ENCODE measurements at places on chromosomes 1 and 21. TPM values are rescaled to one million over a fixed set of nuclear protein-coding genes. Genes with fewer than 3 reads are reported as not detected.

TXNIP gene
- total RNA-seq = 1,017 TPM

DNA sequence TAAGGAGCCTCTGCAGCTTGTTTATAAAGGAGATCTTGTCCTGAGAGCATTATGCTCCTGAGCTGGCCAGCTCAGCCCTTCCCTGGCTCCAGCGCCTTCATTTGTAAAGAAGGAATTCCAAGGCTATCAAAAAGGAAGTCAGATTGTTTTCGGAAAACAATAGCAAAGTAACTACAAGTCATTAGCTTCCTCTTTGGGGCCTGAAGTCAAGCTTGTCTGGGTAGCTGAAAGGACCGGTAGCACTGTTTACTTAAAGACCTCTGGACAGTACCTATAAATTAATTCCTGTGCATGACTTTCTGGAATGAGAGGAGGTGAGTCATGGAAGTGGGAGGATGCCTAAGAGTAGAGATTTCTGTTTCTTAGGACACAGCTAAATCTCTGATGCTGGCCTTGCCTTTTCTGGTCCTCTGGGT lies 20.7 kb upstream of the GJA5 start:
- no peak for DNase-seq

GRCh38 chr1:203149188-203149840 lies 21.8 kb downstream of the ADORA1 start:
- DNase-seq = no peak

GRCh38 chr21:41932576-41933312 lies 21.1 kb downstream of the C2CD2 start:
- DNase-seq = peak; percentile 82

KRTAP10-10 gene
- not detected for total RNA-seq

NBPF26 gene
- 0.54 TPM for total RNA-seq

GRCh38 chr21:44933199-44933917 lies 6.5 kb upstream of the SLX9 start:
- DNase-seq = no peak

GRCh38 chr1:156754219-156754618 lies 2.7 kb upstream of the HDGF start:
- DNase-seq = no peak

DNA sequence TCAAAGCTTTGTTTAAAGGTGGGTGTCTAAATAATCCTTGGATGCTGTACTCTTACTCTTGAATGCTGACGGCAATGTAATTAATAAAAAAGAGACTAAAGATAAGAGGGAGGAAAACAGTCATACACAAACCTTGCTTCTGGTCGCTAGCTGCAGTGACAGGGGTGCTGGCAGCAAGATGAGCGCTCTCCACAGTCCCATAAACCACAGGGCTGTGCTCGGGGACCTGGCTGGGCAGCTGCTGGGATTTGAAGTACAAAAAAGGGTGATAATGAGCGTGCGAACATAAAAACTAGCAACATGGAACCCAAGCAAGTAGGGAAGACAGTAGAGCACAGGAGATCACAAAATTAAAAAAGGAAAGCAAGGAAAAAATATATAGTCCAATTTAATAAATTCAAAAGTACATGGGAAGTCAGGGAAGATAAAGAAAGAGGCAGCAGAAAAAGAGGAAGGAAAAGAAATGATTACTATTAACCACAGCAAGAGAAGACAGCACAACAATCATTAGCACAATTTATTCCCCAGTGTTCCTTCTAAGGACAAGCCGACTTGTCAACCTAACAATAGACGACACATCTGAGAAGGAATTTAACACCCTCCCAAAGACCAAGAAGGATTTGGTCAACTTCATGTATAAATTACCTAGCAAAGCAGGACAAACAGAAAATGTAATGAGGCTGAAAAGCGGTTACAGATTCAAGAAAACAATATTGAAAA lies 162.9 kb upstream of the HP1BP3 start:
- no peak for DNase-seq

- no peak for DNase-seq
These were observed 50.2 kb upstream of the TACSTD2 start for GRCh38 chr1:58627221-58627620.

AK2 gene
- total RNA-seq = 129 TPM

PLA2G2D gene
- total RNA-seq = not detected

YARS1 gene
- 29.8 TPM for total RNA-seq

DNA sequence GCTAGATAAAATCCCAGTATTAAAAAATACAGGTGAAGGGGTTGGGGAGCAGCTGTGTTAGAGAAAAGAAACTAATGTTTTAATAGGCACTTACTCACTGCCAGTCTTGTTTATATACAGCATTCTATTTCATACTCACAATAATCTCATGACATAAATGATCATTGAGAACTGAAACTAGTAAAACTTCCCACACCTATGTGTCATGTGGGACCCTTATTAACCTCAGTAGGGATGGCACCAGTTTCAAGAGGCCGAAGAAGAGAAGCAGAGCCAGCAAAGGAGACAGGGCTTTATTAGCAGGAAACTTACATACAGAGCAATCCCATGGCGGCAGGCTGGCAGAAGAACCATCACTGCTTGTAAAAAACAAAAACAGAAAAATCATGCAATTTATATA lies 48.8 kb upstream of the KCNH1 start:
- no peak for DNase-seq

OR2G6 gene
- not detected for total RNA-seq

DNA sequence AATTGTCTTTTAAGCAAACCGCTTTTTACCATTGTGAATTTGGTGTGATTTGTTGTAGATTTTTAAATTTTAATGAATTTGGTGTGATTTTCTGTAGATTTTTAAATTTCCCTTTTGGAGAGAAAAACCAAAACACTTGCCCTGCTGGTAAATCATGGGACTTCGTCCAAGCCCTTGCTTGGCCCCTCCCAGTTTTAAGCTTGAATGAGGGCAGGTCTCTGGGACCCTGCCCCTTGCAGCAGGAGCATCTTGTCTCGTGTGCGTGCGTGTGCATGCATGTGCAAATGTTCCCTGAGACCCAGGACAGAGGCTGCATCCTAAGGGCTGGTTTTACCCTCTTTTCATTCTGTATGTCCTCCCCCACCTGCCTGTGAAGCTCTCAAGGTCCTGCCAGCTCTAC lies 248.6 kb downstream of the GREM2 start:
- no peak for DNase-seq

DNA sequence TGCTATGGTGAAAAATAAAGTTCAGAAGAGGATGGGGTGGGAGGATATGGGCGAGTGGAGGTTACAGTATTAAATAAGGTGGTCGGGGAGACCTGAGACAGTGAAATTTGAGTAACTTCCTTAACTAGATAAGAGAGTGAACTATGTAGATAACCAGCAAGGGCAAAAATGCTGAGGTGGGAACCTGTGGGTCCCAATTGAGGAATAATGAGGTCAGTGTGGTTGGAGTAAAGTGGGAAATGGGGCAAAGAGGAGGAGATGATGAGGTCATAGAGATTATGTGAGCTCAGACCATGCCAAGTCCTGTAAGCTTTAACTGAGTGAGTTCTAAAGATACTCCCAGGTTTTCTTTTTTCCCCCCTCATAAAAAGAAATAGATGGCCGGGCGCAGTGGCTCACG lies 614.6 kb upstream of the PLXNA2 start:
- DNase-seq = no peak

DNA sequence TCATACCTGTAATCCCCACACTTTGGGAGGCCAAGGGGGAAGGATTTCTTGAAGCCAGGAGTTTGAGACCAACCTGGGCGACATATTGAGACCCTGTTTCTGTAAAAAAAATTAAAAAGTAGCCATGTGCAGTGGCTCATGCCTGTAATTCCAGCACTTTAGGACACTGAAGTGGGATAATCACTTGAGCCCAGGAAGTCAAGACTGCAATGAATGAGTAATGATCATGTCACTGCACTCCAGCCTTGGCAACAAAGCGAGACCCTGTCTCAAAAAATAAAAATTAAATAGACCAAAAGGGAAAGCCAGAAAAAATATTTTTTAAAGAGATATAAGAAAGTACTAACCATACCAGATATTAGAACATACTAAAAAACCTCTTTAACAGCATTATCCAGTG lies 44.7 kb upstream of the LYPLAL1 start:
- DNase-seq = no peak

PDZK1IP1 gene
- not detected for total RNA-seq

RGS4 gene
- 0.92 TPM for total RNA-seq

SOAT1 gene
- 10.4 TPM for total RNA-seq

FCER1A gene
- 1.0 TPM for total RNA-seq

DNA sequence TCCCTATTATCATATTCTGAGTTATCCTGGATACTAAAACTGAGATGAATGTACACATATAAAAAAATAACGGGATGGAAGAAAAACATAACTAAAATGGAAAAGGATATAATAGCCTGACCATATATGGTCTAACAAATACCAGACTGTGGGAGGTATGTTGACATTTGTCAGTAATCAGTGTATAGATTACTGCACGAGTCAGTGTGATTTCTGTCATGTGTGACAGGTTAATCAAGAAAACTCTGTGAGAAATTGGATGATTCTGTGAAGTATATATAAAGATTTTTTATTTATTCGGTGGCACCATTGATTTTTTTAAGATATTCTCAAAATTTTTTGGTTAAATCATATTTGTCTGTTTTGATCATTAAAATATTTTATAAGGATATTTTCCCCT lies 547.3 kb upstream of the B3GALT2 start:
- no peak for DNase-seq

DNA sequence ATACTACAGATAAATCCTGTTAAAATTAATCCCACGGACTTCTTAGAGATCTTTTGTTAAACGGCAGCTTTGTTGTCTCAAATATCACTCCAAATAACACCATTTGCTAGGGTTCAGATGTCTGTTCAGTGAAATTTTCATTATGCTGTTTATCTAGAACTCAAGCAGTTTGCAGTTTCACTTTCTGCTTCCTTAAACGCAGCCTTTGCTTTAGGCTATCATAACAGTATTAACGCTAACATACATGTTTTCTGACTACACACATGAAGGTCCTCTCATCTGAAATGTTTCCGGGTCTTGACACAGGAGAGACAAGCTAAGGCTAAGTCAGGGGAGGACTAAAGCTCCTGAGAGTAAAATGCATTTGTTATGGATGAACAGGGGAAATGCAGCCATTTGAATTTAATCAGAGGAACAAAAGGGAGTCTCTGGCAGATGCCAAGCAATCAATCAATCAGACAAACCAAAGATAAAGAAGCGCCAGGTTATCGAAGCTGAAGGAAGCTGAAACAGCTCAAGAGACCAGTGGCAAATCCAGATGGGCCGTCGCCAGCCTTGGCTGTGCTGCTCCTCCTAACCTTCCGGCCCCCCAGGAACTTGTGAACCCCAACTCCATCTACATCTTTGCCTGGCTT lies 16.9 kb downstream of the CCSAP start:
- DNase-seq = no peak

DNA sequence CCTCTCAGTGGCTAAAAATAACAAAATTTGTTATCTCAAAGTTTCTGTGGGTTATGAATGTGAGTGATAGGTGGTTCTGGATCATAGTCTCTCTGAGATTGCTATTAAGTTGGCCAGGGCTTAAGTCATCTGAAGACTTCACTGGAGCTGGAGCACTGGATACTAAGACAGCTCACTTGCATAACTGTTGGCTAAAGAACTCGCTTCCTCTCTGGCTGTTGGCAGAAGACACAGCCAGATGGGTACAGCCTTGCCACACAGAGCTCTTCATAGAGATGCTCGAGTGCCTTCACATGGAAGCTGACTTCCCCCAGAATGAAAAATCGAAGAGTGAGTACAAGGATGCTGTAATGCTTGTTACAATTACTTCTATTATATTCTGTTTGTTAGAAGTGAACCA lies 333.8 kb downstream of the ZP4 start:
- no peak for DNase-seq

DNA sequence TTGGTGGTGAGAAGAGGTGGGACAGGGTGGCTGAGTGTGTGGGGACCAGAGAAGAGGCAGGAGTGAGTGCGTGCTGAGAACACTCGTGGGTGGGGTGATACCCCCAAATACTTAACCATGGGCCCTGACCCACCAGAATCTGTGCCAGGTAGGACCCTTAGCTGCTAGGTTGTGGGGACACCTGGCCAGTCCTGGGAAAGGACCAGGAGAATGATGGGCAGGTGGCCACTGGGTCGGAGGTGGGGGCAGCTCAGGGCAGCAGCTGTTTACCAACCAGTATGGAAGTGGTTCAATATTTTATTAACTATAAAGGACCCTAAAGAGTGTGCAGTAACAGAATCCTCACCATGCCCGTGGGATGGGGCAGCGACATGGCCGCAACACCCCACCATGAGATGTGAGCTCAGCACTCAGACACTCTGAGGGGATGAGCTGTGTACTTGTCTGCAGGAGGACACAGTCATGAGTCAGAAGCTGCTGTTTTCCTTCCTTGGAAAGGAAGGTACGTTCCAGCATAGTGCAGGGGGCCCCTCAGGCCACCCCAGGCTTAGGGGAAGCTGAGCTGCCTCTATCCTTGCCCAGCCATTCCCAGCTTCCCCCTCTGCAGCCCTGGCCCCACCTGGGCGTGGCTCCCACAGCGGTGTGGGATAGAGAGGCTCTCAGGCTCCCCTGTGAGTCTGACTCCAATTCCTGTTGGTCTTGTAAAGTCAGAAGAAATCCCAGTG lies 25.4 kb downstream of the TEX35 start:
- no peak for DNase-seq

ACKR1 gene
- 16.2 TPM for total RNA-seq

DNA sequence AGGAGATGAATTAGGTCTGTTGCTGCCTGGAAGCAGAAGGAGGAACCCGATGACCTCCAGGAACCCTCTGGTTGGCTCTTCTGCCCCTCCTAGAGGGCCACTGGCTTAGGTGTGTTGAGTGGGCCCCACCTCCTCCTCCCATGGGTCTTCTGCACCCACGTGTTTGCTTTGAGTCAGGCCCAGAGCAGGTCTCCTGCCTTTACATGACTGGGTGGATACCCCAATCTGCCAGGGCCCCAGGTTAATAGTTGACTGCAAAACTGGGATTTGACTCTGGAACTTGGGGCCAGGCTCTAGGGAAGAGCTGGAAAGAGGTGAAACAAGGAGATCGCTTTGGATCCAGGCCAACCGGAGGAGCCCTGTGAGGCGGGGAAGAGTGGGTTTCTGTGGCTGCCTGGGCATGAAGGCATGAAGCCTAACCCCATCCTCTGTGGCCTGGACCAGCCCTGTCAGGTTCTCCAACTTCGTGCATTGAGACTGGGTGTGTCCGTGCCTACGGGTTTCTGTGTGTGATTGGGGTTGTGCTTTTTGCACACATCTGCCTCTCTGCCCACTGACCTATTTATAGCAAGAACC lies 7.8 kb upstream of the LAD1 start:
- DNase-seq = no peak

ZNF648 gene
- not detected for total RNA-seq

GRCh38 chr21:18467715-18468114 lies 64.1 kb upstream of the TMPRSS15 start:
- DNase-seq = no peak

TMEM269 gene
- total RNA-seq = not detected
